Mucosa of gallbladder (tissue), 1 donor: ENCODE measurements at places on chromosomes 7 and 10. TPM values are rescaled to one million over a fixed set of nuclear protein-coding genes. Genes with fewer than 3 reads are reported as not detected.

GRCh38 chr7:39616138-39616537 lies 7.2 kb upstream of the RALA start:
- DNase-seq, result no peak

GRCh38 chr10:101319241-101319915 lies 34.6 kb upstream of the BTRC start:
- DNase-seq, result no peak

DNA sequence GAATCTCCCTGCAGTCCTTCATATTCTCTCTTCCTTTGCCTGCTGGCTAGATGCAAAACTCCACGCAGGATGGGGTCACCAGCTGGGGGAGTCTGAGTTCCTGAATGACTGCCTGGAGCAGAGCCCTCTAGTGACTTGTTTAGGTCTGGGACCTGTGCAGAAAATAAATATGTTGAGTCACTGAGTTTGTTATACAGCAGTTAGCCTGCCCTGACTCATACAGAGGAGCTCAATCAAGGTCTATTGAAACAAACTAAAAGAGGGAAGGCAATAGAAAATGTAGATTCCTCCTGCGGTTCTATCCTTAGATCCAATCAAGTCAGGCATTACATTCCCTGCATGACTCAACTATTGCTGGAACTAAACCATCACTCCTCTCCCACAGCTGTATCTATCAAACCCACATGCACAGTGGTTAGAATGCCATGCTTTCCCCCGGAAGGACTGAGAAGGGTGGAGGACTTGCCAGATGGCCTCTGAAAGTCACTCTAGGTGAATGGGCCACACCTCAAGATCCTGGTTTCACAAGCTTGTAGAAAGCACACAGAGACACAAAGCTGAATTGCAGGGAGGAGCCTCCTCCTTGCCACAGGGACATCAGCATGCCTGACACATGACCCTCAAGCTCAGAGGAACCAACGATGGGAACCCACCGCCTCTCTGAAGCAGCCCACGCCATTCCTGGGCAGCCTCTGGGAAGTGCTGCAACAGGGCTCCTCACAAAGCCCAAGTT lies 73.9 kb downstream of the SH3PXD2A start:
- no peak for DNase-seq

GRCh38 chr7:130950741-130951140 lies 216.7 kb upstream of the KLF14 start:
- no peak for DNase-seq

ANKRD2 gene
- total RNA-seq, result 2.3 TPM

GRCh38 chr7:19749658-19750057 lies 23.8 kb downstream of the TMEM196 start:
- no peak for DNase-seq

DNA sequence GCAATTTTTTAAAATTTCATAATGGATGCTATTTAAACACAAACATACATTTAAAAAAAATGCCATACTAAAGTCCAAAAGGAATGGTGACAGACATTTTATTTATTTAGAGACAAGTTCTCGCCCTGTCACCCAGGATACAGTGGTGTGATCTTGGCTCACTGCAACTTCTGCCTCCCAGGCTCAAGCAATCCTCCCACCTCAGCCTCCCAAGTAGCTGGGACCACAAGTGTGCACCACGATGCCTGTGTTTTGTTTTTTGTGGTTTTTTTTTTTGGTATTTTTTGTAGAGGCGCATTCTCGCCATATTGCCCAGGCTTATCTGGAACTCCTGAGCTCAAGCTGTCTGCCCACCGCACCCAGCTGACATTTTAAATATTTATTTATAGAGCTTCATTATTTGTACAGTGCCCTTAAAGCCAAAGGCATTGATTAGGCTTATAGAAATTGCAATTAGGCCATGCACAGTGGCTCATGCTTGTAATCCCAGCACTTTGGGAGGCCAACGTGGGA lies 703.5 kb downstream of the AUTS2 start:
- no peak for DNase-seq

- DNase-seq, result no peak
These were observed 1.8 kb downstream of the CAMK2B start for GRCh38 chr7:44323381-44324203.

BTRC gene
- total RNA-seq, result 31.0 TPM

DNA sequence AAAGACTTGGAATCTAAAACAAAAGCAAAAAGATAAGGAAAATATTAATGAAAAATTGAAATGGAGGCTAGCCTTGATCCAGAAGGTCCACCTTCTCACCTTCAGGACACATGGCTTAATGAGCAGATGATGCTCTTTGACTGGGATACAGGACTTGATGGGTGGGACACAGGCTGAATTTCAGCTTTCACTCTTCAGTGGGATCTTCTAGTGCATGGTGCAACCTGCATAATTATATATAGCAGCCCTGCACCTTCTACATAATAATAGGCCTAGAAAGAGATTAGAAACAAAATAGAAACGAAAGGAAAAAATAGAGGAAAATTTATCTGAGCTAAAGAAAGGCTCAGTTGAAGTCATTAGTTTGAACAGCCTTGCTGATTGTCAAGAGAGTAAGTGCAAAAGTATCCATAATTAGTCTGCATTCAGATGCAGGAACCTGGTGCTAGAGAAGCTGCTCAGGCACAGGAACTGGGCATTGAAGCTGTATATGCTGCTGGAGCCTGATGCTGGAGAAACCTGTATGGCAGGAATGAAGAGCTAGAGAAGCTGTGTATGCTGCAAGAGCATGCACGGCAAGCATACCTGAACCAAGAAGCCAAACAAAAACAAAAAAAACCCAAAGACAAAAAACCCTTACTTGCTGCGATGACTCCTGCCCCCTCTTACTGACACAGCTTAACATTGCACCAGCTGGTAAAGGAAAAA lies 19.4 kb downstream of the MKLN1 start:
- no peak for DNase-seq

GRCh38 chr7:96833676-96834453 lies 124.2 kb upstream of the SEM1 start:
- DNase-seq, result no peak

ASAH2 gene
- 2.8 TPM for total RNA-seq

DNA sequence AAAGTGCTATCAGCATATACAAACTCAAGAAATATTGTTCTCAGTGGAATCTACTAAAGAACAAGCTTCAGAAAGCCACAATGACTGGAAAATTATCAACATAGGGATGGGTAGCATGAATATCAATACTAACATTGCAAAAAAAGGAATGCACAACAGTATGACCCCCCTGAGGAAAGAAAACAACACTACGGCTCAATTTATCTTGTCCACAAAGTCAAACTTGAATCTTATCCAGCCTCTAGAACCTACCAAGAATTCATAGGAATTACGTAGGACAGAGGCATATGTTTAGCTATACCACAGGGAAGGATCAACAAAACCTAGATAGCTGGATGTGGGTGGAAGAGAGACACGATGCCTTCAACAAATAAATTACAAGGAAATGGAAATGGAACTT lies 54.6 kb downstream of the AGMO start:
- no peak for DNase-seq

- no peak for DNase-seq
These were observed 14.4 kb upstream of the PDGFA start for GRCh38 chr7:534075-534474.

- DNase-seq, result no peak
These were observed 24.8 kb downstream of the FGFBP3 start for GRCh38 chr10:91884536-91884935.

PRLHR gene
- 0.17 TPM for total RNA-seq

DNA sequence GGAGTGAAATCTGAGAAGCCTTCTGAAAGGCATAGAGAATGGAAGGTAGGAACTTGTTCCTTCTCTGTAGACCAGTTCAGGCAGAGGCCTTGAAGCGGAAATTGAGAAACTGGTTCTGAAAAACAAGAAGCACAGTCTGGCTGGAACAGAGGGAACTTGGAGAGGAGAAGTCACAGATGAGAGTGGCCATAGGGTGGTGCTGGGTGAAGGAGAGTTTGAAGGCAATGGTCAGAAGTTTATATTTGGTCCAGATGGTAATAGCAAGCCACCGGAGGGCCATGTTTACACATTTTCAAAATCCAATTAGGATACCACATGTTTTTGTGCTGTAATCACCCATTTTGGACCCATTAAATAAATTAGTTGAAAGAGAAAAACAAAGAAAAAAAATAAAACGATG lies 692.5 kb downstream of the INHBA start:
- DNase-seq, result no peak

ADAMTS14 gene
- total RNA-seq, result 4.3 TPM

- DNase-seq, result peak; percentile 81
These were observed 169.4 kb downstream of the ARHGAP12 start for GRCh38 chr10:31759124-31759798.

PIP gene
- not detected for total RNA-seq

- DNase-seq, result no peak
These were observed 258.0 kb upstream of the KCND2 start for GRCh38 chr7:120014925-120015465.

- DNase-seq, result no peak
These were observed 444.3 kb downstream of the GPAM start for GRCh38 chr10:111739125-111739873.

DNA sequence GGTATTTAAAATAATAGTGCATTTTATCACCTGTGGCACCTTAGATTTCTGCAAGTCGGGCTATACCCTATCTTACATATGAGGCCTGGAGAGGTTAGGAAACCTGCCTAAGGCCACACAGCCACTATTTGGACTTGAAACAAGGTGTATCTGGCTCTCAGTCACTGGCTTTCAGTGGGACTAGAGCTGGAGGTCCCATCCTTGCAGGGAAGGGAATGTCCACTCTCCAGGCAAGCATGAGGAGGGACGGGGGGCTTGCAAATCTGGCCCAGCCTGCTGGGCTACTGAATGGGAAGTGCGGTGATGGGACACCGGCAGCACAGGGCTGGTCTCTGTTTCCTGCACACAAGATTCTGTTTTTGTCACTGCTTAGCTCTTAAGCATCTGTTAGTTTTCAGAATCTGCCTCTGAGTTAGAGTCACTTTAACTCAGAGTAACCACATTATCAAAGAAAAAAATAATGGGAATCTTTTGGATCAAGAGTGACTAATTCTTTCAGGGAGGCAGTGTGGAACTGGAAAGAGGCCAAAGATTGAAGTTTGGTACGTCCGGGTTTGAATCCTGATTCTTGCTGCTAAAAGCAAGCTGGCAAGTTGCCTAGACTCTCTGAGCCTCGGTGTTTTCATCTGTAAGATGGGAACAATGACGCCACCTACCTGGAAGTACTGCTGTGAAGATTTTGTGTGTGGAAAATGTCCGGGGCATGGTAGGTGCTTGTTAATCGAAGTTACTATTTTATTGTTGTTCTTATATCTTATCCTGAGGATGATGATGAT lies 33.8 kb upstream of the HABP2 start:
- DNase-seq, result no peak

DNA sequence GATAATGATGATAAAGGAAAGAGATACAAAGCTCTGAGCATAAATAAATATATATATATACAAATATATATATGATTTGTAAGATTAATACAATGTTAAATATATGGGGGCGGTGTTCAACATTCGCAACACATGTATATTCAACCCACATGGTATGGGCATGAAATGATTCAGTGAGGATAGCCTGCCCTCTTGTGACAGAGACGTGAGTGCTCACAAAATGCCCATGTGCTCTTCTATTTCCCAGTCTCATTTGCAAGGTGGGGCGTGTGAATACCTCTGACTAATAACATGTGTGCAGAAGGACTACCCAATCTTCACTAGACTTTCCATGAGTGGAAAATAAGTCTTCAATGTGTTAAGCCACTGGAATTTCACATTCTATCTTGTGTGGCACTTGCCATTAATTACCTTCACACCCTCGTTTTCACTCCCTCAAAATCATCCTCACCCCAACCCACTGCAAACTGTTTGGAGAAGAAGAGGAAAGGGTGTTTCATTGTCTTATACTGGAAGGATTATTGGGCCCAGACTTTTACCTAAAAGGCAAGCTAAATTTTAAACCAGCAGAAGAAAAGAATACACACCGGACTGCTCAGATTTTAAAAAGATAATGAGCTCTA lies 26.9 kb downstream of the ASAH2 start:
- DNase-seq, result peak; percentile 11

GRCh38 chr10:77383861-77384553 lies 253.6 kb downstream of the KCNMA1 start:
- DNase-seq, result no peak

DNA sequence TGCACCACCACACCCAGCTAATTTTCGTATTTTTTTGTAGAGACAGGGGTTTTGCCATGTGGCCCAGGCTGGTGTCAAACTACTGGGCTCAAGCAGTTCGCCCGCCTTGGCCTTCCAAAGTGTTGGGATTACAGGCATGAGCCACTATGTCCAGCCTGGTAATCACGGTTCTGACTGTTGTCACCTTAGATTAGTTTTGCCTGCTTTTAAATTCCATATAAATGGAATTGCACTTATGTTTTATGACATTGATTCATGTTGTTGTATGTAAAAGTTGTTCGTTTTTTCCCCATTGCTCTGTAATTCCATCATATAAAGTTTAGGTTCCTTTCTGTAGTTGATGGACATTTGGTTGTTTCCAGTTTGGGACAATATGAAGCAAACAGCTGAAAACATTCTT lies 106.0 kb downstream of the CAMK1D start:
- DNase-seq, result no peak
